Left lobe of liver (tissue), 2 donors: ENCODE measurements at places on chromosomes 4 and X. TPM values are rescaled to one million over a fixed set of nuclear protein-coding genes. Genes with fewer than 3 reads are reported as not detected.
A peak's percentile ranks its signal among the peaks of the same experiment; 100 is the strongest.

XK gene
- total RNA-seq: 1.5 TPM

ATOH1 gene
- not detected for total RNA-seq

DNA sequence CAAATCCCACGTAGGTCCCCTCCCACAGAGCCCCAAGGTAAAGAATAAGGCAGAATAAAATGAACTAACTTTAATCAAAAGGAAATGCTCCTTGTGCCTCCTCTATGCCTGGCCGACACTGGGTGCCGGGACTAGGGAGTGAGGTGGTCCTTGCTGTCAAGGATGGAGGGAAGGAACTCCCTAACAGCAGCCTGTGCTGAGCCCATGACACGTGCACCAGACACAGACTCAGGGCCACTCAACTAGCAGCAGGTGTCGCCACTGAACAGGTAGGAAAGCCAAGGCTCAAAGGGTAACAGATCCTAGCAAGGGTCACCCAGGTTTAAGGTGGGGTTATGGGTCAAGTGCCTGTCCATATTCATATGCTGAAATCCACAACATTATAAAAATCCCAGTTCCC lies 29.2 kb downstream of the MSX1 start:
- DNase-seq: peak; percentile 33

GRCh38 chr4:165542476-165542875 lies 163.7 kb downstream of the CPE start:
- DNase-seq: no peak

DNA sequence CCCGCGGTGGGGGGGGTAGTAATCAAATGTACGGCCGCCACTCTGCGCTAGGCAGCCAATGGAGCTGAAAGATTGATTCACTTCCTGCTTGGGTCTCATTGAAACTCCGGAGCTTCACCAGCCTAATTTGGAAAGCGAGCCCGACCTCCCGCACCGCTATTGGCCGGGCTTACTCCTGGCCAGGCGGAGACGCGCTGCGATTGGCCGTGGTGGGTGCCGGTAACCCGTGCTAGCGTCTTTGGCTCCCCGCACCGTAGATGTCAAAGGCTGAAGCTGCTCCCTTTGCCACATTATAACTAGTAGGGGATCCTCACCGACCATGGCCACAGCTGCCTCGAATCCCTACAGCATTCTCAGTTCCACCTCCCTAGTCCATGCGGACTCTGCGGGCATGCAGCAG lies at the start of gene POU3F4:
TSS of gene POU3F4 (plus strand) at position 285 of the 400 bp plus-strand sequence. CDS start at position 320, 35 bp downstream.
- no peak for DNase-seq

GRCh38 chr4:132114885-132115284 lies 1034.2 kb upstream of the PCDH10 start:
- DNase-seq: no peak

DNA sequence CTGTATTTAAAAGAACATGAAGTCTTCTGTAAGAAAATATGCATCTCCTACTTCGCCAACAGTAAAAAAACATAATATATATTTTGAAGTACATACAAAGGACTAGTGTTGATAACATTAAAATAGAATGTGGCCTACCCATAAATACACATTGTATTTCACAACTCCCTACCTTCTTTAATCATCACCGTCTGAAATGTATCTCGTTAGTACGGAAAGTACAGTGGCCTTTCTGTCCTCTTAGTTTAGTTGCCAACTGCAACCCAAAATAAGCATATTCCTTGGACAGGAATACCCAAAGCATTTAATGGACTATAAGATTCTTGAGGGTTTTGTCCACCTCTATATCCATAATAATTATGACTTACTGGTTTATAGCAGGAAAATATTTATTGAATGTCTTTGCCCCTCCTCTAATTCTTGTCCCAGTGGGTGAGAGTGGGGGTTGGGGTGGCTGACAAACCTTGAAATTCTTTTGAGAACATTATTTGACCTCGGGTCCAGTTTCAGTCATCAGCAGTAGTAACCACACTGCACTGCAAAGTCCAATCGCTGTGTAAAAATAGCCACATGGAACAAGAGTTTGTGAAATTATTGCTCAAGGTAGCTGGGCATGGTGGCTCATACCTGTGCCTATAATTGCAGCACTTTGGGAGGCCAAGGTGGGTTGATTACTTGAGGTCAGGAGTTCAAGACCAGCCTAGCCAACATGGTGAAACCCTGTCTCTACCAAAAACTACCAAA lies 474.5 kb downstream of the KLHL13 start:
- peak; percentile 44 for DNase-seq

NSG1 gene
- 0.13 TPM for total RNA-seq

SOWAHB gene
- total RNA-seq: 22.1 TPM

GABRG1 gene
- not detected for total RNA-seq
